ENCODE measurements at places on chromosomes 3 and 15.

GRCh38 chr3:73558727-73559075 lies 66.0 kb downstream of the PDZRN3 start:
- DNase-seq, result no peak

- no peak for DNase-seq
These were observed 96.0 kb downstream of the SUCLG2 start for GRCh38 chr3:67558426-67558825.

DNA sequence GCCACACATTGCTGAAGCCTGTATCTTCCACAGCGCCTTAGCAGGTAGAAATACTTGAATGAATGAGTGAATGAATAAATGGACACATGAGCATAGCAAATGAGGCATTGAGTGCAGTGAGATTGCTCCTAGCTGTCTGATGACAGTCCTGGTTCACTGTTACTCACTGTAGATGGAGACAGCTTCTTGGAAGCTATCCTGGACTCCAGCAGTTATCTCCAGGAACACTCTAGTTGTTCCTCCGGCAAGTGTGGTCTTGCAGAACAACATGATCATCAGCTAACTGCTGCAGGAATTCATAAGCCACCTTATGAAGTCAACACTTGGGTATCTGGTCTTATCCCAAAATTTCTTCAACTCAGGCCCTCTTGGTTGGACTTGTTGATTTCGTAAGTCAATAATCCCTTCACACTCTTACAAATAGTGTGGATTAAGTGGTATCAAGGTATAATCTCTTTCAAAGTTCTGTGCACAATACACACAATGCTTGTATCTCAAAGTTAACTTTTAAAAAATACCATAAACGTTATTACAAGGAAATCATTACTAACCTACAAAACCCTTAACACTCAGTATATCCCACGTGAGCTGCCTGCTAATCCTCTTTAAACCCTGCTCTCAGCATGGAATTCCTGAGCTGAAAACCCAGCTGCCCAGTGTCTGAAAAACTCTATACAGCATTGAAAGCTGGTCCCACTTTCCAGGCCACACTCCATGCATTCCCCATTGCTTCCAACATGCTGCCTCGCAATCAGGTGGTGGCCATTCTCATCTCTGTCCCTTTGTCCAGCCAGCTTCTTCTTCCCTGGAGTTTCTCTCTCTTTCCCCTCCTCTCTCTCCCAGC lies 14.4 kb upstream of the ZBTB38 start:
- no peak for DNase-seq

DNA sequence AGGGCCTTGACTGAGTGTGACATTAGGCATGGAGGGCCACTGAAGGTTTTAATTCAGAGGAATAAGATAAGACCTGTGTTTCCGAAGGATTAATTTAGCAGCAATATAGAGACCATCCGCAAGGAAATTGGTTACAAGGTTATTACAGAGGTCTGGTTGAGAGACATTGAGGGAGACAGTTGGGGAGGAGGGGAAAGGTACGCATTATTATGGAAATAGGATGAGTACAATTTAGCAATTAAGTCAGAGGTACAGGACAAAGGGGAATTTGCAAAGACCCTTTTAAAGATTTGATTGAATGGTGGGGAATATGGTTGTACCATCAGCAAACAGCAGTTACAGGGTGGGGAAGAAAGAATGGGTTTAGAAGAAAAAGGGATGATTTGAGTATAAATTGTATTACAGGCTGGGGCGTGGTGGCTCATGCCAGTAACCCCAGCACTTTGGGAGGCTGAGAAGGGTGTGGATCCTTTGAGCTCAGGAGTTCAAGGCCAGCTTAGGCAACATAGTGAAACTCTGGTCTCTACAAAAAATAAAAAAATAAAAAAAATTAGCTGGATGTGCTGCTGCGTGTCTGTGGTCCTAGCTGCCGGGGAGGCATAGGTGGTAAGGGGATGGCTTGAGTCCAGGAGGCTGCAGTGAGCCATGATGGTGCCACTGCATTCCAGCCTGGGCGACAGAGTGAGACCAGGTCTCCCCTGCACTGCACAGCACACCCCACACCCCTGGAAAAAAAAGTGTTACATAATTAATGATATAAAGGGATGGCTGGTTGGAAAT lies 11.3 kb downstream of the ARL8B start:
- DNase-seq, result no peak

- no peak for DNase-seq
These were observed 7.2 kb upstream of the FBLN2 start for GRCh38 chr3:13541691-13542090.

DNA sequence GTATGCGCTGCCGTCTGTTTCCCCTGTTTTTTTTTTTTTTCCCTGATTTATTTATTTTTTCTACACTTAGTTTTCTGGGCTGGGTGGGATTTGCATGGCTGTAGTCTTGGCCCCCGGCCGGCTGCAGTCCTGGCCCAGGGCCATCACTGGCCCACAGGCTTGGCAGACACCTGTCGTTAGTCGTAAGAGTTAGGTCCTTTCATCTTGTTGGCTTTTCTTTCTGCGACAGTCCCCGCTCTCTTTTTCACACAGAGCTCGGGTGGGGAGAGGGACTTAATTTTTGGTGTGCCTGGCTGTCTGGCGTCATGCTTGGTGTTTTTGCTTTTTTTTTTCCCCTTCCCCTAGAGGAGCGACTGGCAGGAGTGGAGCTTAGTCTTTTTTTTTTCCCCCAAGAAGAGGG lies 183.4 kb downstream of the KLF13 start:
- no peak for DNase-seq

DNA sequence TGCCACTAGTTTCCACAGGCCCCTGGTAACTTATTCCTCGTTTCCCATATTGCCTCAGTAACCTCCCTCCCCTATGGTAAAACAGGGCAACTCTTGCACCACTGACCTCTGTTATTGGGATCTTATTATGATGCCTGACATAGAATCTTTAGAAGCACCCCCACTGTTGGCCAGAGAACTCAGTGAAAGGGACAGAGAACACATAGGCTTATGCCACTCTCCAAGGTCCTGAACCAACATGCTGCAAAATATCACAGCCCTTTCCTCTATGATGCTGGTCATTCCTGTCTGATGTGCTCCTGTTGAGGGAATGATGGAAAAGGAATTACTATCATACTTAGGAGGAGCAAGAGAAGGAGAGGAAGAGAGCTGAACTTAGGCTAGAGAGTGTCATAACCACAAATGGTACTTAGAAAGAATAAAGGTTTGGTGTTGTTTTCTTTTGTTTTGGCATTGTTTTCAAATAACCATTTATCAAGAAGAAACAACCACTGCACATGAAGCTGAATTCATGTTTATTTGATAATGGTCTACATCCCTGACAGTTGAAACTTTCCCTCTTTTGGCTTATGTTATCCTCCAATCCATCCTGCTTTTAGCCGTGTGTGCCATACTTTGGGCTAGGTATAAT lies 330.2 kb downstream of the EPHB1 start:
- DNase-seq, result peak; percentile 13

GRCh38 chr3:123883111-123883510 lies 1.0 kb downstream of the MYLK start:
- DNase-seq, result no peak

GRCh38 chr3:171342200-171342599 lies 118.0 kb downstream of the TNIK start:
- DNase-seq, result no peak

GRCh38 chr3:186380622-186381380 lies 18.8 kb upstream of the DGKG start:
- DNase-seq, result no peak

- no peak for DNase-seq
These were observed 273.6 kb downstream of the THRB start for GRCh38 chr3:24220859-24221657.

GRCh38 chr3:99330281-99330680 lies 308.1 kb upstream of the COL8A1 start:
- no peak for DNase-seq

- no peak for DNase-seq
These were observed 1018.2 kb downstream of the MCTP2 start for GRCh38 chr15:95249524-95249923.

- DNase-seq, result no peak
These were observed 423.5 kb downstream of the TUSC7 start for GRCh38 chr3:117133066-117133465.

- DNase-seq, result no peak
These were observed 85.3 kb downstream of the AQP9 start for GRCh38 chr15:58223432-58223831.

GRCh38 chr15:101455291-101456025 lies 34.0 kb downstream of the PCSK6 start:
- peak; percentile 76 for DNase-seq

DNA sequence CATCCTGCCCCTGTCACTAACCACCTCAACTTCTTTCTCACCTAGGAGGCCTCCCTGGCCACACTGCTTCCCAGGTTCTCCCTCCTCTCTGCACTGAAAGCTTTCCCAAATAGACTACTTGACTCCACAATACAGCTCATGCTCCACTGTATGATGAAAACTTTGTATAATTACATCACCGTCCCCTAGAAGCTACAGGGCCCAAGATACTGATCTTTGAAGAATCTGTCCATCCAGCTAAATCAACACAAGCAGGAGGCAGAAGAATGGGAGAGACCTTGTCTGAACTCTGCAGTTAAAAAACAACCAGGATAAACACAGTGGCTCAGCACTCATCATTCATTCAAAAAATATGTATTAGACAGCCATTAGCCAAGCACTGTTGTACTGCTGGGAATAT lies 26.4 kb upstream of the RPS17 start:
- no peak for DNase-seq

DNA sequence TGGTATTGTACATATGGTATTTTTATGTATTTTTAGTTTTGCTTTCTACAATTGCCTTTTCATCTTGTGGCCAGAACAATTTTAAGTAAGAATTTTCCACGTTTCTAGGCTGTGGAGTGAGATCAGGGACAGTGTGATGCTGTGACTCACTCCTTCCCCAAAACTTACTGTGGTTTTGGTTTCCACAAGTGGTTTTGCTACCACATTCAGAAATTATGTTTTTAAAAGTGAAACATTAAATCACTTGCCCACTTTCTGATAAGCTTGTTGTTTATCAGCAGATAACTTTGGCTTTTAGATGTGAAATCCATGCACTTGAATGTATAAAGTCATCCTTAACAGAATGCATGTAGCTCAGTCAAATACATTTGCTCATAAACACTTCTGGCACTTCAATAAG lies 192.2 kb upstream of the THRB start:
- DNase-seq, result peak; percentile 80

DNA sequence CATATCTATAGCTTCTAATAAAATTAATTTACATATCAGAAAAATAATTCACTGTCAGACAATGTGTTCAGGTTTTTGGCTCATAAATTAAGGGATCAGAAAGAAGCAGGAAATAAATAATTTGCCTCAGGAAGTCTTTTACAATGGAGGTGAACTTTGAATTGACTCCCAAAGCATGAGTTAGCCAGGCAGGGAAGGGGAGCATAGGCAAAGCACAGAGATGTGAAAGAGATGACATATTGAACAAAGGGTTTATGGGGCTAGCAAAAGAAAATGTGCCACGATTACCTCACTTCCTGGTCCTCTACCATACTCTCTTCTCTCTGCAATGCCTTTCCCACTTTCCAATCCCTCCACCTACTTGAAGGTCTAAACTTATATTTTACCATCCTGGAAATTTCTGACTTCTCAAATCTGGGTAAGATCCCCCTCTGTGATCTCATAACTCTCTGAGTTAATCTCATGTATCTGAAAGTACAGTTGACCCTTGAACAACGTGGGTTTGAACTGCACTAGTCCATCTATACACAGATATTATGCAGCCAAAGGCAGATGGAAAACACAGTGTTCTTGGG lies 4.1 kb upstream of the HEXA start:
- no peak for DNase-seq

DNA sequence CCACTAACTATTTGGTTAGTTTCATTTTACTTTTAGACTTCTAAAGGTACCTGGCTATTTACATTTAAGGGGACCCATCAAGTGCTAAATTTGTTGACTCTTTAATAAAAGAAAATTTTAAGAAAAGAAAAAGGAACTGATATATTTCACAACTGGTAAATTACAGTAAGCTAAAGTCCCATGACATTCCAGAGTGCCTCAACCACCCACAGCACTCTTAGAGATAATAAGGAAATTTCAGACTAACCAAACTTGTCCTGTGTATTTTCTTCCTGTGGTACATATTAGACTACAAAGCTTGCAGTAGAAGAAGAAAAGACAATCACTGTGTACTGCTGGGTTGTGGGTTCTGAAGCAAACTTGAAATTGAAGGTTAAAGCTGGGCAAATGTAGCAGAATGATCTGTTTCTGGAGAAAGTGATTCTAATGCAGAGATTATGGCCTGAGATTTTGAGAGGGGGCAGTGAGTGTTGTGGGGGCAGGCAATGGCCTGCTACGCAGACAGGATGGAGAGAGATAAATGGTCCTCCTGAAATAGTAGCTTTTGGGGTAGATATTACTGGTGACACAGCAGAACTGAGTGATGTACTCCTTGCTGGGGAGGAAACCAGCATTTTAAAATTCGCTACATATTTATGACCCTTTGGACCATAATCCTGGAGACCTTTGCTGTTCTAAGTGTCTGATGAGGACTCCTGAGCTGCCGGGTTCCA lies 24.5 kb upstream of the MFSD1 start:
- DNase-seq, result peak; percentile 18

DNA sequence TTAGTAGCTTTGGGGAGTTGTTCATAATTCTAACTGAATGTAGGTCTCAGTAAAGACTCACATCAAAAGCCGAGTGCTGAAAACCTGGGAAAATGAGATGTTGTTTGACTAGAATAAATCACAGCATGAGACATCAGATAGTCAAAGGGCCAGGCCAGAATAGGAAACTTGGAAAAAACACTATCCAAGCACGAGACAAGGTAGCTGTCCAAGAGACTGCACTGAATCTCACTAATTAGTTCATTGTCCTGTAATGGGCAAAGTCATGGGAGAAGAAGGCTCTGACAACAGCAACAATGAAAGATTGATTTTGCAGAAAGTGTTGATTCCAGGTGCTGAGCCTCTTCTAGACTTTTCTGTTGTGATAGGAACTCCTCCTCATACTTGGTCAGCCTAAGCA lies 314.2 kb downstream of the ROBO1 start:
- DNase-seq, result no peak

DNA sequence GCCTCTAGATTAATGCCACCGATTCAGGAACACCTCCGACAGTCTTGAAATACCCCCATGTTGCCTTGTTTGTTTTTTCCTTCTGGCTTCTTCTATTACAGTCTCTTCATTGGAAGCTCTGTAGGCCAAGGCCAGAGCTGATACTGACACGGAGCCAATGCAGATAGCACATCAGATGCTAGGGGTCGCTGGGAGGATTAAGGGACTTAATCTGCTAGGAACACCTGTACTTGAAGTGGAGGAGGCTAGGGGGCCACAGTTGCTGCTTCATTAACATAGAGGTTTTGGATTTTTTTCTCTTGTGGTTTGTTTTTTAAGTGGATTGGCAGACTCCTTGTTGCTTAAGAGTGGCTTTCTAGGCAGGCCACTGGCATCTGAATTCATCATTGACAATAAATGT lies 49.6 kb downstream of the PARP14 start:
- DNase-seq, result no peak

GRCh38 chr15:97967881-97968280 lies 7.4 kb downstream of the ARRDC4 start:
- no peak for DNase-seq

GRCh38 chr15:75335705-75336355 lies at the start of gene COMMD4:
TSS of gene COMMD4 (plus strand) at chr15:75336063. CDS start at chr15:75336090, 27 bp downstream.
- peak; percentile 85 for DNase-seq

- no peak for DNase-seq
These were observed 38.2 kb upstream of the MYZAP start for GRCh38 chr15:57553526-57553925.

GRCh38 chr15:72195101-72195511 lies 2.5 kb downstream of the GRAMD2A start:
- peak; percentile 95 for DNase-seq

GRCh38 chr3:195522254-195523023 lies 20.7 kb downstream of the PPP1R2 start:
- DNase-seq, result peak; percentile 60

- peak; percentile 31 for DNase-seq
These were observed 8.4 kb upstream of the ATR start for GRCh38 chr3:142586803-142587406.

All from MV-4-11 (cell line).